NCI-H1694 treated with DMSO at 0.1 percent for 48 hours (cell line): ENCODE measurements at places on chromosomes 16 and 17.
A peak's percentile ranks its signal among the peaks of the same experiment; 100 is the strongest.

DNA sequence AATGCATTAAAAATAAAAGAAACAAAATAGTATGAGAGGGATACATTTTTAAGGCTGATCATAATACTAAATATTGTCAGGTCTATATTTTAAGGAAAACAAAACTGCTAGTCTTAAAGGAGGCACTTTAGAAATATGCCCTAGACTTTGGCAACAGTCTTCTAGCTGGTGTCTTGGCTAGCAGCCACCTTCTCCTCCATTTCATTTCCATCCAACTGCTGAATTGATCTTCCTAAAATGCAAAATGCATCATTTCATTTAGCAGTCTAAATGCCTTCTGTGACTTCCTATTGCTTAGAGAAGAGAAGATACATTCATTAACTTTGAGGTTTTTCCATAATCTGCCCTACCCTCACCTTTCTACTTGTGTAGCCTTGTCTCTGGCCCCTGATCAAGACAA lies 1404.1 kb downstream of the CDH11 start:
- DNase-seq: no peak

- DNase-seq: peak; percentile 89
Measured at GRCh38 chr16:85446951-85447692, 166.0 kb upstream of the GSE1 start.

DNA sequence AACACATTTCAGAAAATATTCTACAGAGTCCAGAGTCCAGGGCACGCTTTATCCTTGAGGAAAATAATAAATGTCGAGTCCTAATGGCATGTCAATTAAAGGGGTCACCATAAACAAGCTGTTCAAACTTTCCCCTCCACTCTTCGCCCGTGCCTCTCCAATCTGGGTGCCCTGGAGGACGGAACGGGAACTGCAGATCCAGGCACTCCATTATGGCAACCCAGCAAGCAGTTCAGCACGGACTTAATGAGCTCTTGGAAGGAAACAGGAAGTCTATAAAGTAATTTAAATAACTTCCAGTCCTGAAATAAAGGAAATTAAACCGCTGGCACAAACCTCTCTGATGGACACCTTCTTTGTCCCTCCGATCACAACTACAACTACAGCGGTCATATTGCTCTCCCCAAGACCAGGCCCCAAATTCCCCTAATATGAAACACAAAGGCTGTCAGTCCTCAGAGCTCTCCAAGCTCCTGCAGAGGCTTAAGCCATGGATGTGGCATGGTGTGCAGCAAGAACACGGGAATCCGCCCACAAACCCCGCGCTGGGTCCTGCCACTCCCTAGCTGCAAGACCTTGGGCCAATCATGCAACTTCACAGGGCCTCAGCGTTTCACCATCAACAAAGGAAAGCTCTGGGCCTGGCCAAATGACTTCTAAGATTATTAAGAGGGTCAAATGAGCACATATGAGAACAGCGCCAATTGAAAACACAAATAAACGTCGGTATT lies 52.6 kb downstream of the ZFHX3 start:
- no peak for DNase-seq

- no peak for DNase-seq
Measured at GRCh38 chr16:7057458-7057857, 275.2 kb upstream of the RBFOX1 start.

GRCh38 chr17:74759941-74760340 lies 11.5 kb downstream of the NHERF1 start:
- no peak for DNase-seq

GRCh38 chr17:44556166-44556831 lies 985 bp upstream of the FZD2 start:
- no peak for DNase-seq

- DNase-seq: no peak
Measured at GRCh38 chr17:40545660-40546059, 19.6 kb downstream of the CCR7 start.

DNA sequence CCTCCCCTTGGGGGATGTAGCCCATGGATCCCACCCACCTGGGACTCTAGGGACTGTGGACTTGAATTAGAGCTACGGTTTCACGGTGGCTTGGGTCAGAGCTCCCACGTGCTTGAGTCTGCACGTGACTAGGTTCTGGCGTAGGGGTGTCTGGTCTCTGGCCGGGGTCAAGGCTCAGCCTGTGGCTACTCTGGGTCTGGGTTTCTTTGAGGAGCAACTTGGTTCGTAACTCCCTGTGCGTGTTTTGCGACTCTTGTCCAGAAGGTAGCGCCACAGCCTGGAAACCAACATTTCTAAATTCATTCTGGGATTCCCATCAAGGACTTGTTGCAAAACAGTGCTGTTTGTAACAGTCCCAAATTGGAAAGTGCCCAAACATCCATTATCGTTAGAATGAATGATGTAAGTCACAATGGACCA lies 470 bp upstream of the GGT6 start:
- peak; percentile 51 for DNase-seq

DNA sequence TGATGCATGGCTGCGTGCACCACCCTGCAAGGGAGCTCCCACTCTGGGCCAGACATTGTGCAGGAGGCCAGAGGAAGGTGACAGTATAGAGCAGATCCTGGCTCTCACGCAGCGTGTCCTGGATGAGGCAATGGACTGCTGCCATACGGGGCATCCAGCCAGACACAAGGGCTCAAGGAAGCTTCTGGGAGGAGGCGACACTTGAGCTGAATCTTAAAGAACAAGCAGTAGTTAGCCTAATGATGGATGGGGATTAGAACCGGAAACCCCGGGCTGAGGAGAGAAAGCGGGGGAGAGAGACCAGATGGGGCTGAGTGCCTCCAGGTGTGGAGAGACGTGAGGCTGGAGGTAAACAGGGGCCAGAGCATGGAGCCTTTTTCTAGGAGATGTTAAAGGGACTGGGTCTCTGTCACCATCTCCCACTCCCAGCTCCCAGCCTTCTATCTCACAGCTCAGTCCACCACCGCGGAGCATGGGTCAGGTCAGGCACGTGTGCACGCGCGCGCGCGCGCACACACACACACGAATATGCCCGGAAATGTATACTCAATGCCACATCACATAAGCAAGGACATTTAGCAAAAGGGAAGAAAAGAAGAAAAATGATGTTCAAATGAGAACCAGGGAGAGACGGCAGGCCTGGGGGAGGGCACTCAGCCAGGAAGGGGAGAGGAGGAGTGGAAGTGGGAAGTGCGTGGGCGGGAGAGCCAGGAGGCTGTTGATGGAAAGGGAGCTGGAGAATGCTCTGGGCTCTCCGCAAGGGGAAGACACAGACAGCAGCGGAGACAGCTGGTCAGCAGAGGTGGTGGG lies 46.3 kb downstream of the CCDC42 start:
- DNase-seq: no peak

DNA sequence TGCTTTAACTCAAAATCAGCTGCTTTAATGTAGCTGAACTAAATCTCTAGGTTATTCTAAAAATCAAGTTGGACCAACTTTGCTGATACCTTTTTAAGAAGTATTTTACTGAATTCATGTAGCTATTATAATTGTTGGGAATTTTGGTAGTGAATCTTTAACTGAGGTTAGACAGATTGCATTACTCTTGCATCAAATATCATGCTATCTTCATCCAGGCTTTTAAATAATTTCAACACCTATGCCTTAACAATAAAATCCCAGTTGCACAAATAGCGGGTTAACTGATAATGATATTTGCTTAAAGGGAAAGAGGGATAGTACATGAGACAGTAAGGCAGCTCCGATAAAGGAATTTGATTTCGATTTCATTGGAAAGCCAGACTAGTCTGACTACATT lies 241.3 kb upstream of the TBX2 start:
- DNase-seq: no peak

- no peak for DNase-seq
Measured at GRCh38 chr17:8829036-8829941, 30.1 kb upstream of the MFSD6L start.
